Suprapubic skin (tissue), 4 donors: ENCODE measurements at places on chromosomes 2 and 18.

GRCh38 chr2:19073522-19073921 is 284.9 kb downstream of the OSR1 start:
- no peak overlapping the region for H3K27ac ChIP-seq
- H3K4me1 ChIP-seq: no peaks in the 10 kb centered on the region
- H3K4me3 ChIP-seq: no peak overlapping the region
- H3K36me3 ChIP-seq: no peaks in the 10 kb centered on the region
- no peak for DNase-seq
- no peaks in the 10 kb centered on the region for H3K27me3 ChIP-seq

- no peak overlapping the region for H3K27ac ChIP-seq
- DNase-seq: no peak
- H3K36me3 ChIP-seq: no peaks in the 10 kb centered on the region
- H3K27me3 ChIP-seq: peaks cover 10% of the 10 kb centered on the region
- no peak overlapping the region for H3K4me3 ChIP-seq
- H3K4me1 ChIP-seq: no peaks in the 10 kb centered on the region
Measured at GRCh38 chr2:234178330-234179030, 128.0 kb downstream of the SPP2 start.

- no peak overlapping the region for H3K27ac ChIP-seq
- H3K36me3 ChIP-seq: no peaks in the 10 kb centered on the region
- H3K27me3 ChIP-seq: no peaks in the 10 kb centered on the region
- peaks cover 17% of the 10 kb centered on the region for H3K4me1 ChIP-seq
- no peak overlapping the region for H3K4me3 ChIP-seq
- DNase-seq: no peak
Measured at GRCh38 chr2:239908308-239908707, 116.8 kb downstream of the NDUFA10 start.

DNA sequence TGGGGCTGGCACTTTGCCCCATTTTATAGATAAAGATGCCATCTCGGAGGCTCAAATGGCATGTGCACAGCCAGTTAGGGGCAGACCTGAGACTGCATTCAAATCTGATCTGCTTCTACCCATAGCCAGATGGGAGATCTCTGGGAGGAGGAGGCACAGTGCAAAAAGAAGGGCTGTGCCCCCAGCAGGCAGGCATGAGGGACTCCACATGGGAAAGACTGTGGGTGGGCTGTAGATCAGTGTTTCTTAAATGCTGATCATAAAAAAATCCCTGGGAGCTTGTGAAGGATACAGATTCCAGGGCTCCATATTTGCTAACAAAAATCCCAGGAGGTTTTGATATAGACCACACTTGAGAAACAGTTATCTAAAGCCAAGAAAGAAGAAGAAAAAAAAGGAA is 15.2 kb downstream of the PAX8 start:
- H3K27me3 ChIP-seq: no peaks in the 10 kb centered on the region
- no peak overlapping the region for H3K4me3 ChIP-seq
- no peak overlapping the region for H3K27ac ChIP-seq
- no peaks in the 10 kb centered on the region for H3K4me1 ChIP-seq

DNA sequence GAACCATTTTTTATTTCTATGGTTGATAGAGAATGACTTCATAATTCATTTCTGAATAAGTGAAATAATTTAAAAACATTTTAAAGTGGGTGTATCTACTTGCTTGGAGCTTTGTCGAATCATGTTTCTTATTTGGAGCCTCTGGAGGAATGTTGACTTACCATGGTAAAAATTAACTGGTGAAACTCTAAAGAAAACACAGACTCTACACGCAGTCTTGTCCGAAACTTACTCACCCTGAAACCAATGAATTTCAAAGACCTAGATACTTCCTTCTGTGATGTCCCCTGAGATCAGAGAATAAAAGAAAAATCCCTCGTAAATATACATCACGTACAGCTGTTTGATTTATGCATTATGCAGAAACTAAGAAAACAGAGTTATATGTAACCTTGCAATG is 665.2 kb upstream of the NRXN1 start:
- no peaks in the 10 kb centered on the region for H3K36me3 ChIP-seq
- H3K4me3 ChIP-seq: no peak overlapping the region
- no peaks in the 10 kb centered on the region for H3K27me3 ChIP-seq
- H3K27ac ChIP-seq: no peak overlapping the region

DNA sequence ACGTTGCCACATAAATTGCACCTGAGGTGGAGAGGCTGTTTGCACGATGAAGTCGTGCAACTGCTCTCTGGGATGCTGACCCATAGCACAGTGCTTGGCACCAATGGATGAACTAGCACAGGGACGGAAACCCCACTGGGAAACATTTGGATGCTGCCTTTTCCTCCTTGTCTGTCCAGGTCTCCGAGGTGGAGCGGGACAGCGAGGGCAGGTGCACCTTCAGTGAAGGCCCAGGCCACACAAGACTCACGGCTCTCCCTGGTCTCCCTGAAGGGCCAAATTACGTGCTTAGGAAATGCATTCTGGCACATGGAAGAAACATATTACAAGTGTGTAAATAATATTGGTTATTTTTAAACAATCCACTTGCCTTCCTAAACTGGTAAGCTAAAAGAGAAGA is 70.3 kb downstream of the TPO start:
- no peaks in the 10 kb centered on the region for H3K4me1 ChIP-seq
- H3K27me3 ChIP-seq: no peaks in the 10 kb centered on the region
- DNase-seq: no peak
- no peaks in the 10 kb centered on the region for H3K36me3 ChIP-seq

DNA sequence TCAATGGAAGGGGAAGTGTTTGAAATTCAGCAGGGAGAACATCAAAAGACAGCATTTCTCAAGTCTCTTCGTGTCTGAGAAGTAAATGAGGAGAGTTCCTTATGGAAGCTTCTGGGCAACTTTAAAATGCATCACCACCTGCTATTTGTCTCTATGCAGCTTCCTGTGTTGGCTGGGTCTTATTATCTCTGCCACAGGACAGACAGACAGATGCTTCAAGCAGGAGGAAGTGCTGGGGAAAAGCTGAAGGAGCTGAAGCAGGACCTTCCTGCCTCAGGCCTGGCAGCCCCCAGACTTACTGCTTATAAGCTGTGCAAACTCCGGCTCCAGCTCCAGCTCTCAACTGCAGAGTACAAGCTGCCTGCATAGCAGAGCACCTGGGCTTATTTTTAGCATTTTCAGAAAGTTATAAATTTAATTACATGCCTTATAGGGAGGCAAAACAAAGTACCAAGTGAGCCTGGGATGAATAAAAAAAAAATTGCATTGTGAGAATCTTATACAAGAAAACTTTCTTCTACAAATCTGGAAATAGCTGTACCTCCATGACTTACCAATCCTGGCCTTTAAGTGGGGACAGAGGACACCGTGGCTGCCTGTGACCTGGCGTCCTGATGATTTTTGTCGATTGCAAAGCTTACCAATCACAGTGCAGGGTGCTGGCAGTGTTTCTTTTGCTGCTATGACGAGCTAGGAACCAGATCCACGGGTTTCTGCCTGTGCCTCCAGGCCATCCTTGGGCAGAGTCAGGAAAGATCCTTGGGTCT is 206.3 kb downstream of the SEPTIN10 start:
- no peak for DNase-seq
- H3K4me1 ChIP-seq: peaks cover 33% of the 10 kb centered on the region
- peak overlapping the region; percentile 64 for H3K27ac ChIP-seq
- H3K27me3 ChIP-seq: no peaks in the 10 kb centered on the region
- H3K36me3 ChIP-seq: no peaks in the 10 kb centered on the region

- no peak for DNase-seq
- no peaks in the 10 kb centered on the region for H3K4me1 ChIP-seq
Measured at GRCh38 chr2:194232600-194232999, 1424.4 kb upstream of the SLC39A10 start.

DNA sequence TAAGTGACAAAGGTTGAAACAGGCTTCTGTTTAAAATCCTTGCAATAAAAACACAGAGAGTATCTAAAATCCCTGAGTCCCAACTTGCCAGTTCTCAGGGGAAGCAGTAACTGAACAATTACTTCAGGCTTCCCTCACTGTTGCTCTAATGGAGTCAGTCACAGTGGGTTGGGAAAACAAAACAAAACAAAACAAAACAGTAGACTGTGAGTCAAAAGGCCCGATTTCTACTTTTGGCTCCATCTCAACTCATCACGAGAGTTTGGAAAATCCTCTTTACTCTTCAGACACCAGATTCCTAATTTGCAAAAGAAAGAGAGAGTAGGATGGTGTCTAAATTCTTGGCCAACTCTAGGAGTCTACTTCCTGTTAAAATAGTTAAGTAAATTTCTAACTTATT is 1.1 kb downstream of the FSHR start:
- H3K27ac ChIP-seq: no peak overlapping the region
- no peaks in the 10 kb centered on the region for H3K36me3 ChIP-seq
- H3K4me3 ChIP-seq: no peak overlapping the region
- no peak for DNase-seq

- H3K4me3 ChIP-seq: no peak overlapping the region
- no peak for DNase-seq
Measured at GRCh38 chr2:3078684-3079083, 298.9 kb downstream of the EIPR1 start.

- H3K27ac ChIP-seq: no peak overlapping the region
- H3K36me3 ChIP-seq: no peaks in the 10 kb centered on the region
- DNase-seq: no peak
- peaks cover 30% of the 10 kb centered on the region for H3K4me1 ChIP-seq
- no peaks in the 10 kb centered on the region for H3K27me3 ChIP-seq
- H3K4me3 ChIP-seq: no peak overlapping the region
Measured at GRCh38 chr2:105411720-105412407, 13.0 kb upstream of the FHL2 start.

- no peaks in the 10 kb centered on the region for H3K36me3 ChIP-seq
- DNase-seq: no peak
- no peak overlapping the region for H3K4me3 ChIP-seq
- no peaks in the 10 kb centered on the region for H3K27me3 ChIP-seq
- H3K27ac ChIP-seq: no peak overlapping the region
- H3K4me1 ChIP-seq: no peaks in the 10 kb centered on the region
Measured at GRCh38 chr2:156901373-156902031, 356.0 kb upstream of the GALNT5 start.

GRCh38 chr2:160614391-160614790 is 120.8 kb upstream of the RBMS1 start:
- H3K27ac ChIP-seq: no peak overlapping the region
- no peak overlapping the region for H3K4me3 ChIP-seq
- no peaks in the 10 kb centered on the region for H3K36me3 ChIP-seq

DNA sequence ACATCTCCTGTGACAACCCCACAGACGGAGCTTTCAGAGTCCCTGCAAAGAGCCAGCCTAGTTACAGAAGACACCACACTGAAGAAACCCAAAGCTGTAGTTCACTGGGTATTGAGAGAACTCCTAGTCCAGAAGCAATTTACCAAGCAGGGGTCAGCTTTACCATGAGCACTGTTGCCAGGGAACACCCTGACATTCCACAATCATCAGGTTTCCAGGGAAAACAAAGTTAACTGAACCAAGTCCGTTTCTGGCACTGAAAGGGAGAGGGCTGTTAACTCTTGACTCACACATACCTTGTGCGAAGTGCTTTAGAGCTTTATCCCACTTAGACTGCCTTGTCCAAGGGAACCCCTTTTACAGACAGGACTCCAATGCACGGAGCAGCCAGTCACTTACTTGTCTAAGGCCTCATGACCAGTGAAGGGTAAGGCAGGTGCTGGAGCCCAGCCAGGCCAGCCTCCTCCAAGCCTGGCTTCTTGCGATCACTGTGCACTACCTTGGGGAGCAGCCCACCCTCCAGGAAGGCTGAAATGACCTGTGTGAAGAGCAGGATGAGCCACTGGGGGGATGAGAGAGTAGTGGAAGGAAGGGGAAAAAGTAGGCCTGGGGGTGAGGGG is 53.9 kb downstream of the REEP1 start:
- no peak for DNase-seq
- H3K27me3 ChIP-seq: no peaks in the 10 kb centered on the region
- no peak overlapping the region for H3K4me3 ChIP-seq
- H3K36me3 ChIP-seq: no peaks in the 10 kb centered on the region
- no peaks in the 10 kb centered on the region for H3K4me1 ChIP-seq

GRCh38 chr18:36467614-36468013 is 170.1 kb downstream of the FHOD3 start:
- H3K4me3 ChIP-seq: no peak overlapping the region
- no peaks in the 10 kb centered on the region for H3K4me1 ChIP-seq
- DNase-seq: no peak
- H3K27me3 ChIP-seq: no peaks in the 10 kb centered on the region

GRCh38 chr2:208358758-208359631 is 47.6 kb upstream of the PTH2R start:
- no peaks in the 10 kb centered on the region for H3K27me3 ChIP-seq
- no peak overlapping the region for H3K27ac ChIP-seq
- H3K4me1 ChIP-seq: no peaks in the 10 kb centered on the region
- H3K4me3 ChIP-seq: no peak overlapping the region
- H3K36me3 ChIP-seq: peaks cover 16% of the 10 kb centered on the region
- no peak for DNase-seq

GRCh38 chr2:236175548-236176150 is 7.5 kb upstream of the GBX2 start:
- H3K27ac ChIP-seq: no peak overlapping the region
- no peaks in the 10 kb centered on the region for H3K36me3 ChIP-seq
- no peak for DNase-seq
- no peak overlapping the region for H3K4me3 ChIP-seq
- peaks cover 100% of the 10 kb centered on the region for H3K27me3 ChIP-seq

DNA sequence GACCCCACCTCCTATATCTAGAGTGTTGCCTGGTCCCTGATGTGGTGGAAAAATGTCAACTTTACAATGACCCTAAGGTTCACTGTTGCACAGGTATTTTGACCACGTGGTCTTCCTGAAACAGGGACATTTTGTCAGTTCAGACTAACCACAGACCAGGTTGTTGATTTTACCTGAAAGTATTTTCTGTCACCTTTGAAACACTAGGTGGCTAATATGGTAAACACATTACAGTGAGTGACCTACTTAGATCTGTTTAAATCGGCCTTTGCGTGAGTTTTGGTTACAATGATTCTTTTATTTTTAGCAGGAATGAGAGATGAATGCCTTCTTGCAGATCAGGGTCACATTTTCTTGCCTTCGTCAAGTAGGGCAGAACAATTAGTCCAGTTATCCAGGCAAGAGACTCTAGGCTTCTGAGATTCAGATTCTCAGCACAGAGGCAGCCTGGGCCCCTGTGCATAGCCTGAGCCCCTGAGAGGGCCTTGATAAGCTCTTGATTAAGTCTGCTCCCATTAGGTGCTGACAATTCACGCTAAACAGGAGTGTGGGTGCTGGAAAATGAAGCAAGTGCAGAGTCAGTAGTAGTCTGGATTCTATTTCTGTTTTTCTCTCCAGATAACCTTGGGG is 226.2 kb downstream of the KCNS3 start:
- H3K36me3 ChIP-seq: no peaks in the 10 kb centered on the region
- H3K27ac ChIP-seq: no peak overlapping the region
- DNase-seq: no peak
- no peaks in the 10 kb centered on the region for H3K27me3 ChIP-seq

- no peaks in the 10 kb centered on the region for H3K27me3 ChIP-seq
- no peak overlapping the region for H3K4me3 ChIP-seq
- no peak overlapping the region for H3K27ac ChIP-seq
- H3K4me1 ChIP-seq: no peaks in the 10 kb centered on the region
Measured at GRCh38 chr18:2394684-2395083, 176.6 kb downstream of the METTL4 start.

DNA sequence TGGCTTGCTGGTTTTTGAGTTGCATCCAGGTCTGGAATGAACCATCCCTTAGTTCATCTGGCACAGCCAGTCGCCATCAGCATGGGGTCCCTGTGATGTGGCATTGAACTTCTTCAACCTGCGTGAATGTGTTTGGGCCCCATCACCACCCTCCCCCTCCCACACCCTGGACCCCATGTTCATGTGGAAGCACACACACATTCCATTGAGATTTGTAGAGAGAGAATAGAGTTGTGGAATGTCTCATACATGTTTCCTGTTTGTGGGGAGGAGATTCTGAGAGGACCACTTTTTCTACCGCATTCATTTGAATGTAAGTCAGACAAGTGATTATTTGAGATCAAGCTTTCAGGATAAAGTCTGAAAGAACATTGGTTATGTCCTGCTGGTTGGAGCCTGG is 117.6 kb upstream of the EML6 start:
- peaks cover 72% of the 10 kb centered on the region for H3K4me1 ChIP-seq
- H3K36me3 ChIP-seq: no peaks in the 10 kb centered on the region
- no peak for DNase-seq
